ENCODE measurements at places on chromosomes 3 and 15.
A peak's percentile ranks its signal among the peaks of the same experiment; 100 is the strongest.

DNA sequence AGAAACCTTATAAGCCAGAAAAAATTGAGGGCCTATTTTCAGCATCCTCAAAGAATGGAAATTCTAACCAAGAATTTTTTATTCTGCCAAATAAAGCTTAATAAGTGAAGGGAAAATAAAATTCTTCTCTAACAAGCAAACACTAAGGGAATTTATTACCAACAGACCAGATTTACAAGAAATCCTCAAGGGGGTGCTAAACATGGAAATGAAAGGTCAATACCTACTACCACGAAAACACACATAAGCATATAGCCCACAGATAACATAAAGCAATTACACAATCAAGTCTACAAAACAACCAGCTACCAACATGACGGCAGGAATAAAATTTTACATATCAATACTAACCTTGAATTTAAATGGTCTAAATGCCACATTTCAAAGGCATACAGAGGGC lies 883.5 kb downstream of the SI start:
- no peak for DNase-seq

GRCh38 chr15:55389264-55389607 lies 18.9 kb downstream of the CCPG1 start:
- no peak for DNase-seq

DNA sequence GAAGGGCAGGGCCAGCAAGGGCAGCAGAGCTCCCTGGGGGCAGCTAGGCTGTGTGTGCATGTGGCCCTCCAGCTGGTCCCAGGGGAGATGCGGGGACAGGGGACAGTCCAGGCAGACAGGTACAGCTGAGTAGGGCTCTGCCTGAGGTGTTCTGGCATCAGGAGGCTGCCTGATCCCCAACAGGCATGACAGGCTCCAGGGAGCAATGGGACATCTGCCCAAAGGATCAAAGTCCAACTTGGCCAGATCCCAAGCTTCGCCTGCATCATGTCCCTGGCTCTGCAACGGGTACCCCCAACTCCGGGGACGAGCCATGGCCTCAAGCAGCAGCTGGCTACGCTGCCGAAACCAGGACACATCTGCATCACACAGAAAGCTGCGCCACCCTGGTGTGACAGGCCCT lies 21.8 kb downstream of the ATRIP start:
- no peak for DNase-seq

DNA sequence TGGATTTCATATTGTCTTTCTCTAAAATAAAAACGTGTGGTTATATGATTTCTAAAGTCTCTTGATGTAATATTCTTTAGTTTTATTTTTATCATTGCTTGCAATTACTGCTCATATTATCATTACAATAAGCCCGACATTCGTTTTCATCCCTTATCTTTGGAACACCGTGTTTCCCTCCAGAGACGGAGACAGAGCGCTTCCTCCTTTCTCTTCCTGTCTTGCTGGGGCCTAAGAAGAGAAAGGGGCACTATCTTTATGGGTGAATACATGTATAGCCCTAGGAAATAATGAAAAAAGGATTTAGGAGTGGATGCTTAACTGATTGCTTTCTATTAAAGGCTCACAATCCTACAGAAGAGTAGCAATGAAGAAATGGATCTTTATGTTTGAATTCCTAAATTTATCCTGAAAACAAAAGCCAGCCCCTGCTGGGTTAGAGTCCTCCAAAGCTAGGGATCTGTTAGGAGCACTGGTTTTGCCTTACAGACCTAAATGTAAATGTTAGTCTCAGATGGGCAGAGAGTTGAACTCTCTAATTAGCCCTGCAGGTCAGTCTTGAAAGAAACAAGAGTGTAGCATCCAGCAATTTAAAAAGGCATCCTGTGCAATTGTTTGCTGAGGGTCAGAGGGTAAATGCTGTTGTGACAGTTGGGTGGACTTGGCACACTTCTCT lies 145.1 kb downstream of the TP63 start:
- DNase-seq = peak; percentile 18

DNA sequence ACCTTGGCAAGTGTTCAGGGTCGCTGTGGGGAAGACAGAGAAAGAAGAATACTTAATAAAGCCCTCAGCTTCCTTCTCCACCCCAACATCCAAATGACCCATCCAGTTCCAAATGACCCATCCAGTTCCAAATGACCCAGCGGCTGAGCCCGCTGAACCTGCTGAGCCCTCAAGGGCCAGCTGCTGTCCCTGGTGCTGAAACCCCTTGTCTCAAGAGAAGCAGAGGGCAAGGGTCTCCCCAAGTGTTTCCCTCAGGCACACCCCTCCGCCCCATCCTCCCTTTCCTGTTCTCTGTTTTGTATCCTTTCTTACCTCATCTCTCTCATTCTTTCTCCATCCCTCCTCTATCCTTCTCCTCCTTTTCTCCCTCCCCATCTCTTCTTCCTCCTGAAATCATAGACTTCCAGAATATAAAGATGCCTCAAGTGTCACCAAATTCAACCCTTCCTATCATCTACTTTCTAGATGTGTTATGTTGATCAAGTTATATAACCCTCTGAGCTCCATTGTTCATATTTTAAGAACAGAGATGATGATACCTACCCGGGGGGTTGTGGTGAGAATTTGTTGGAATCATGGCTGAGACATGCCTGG lies 29.0 kb downstream of the CCDC33 start:
- DNase-seq = no peak

DNA sequence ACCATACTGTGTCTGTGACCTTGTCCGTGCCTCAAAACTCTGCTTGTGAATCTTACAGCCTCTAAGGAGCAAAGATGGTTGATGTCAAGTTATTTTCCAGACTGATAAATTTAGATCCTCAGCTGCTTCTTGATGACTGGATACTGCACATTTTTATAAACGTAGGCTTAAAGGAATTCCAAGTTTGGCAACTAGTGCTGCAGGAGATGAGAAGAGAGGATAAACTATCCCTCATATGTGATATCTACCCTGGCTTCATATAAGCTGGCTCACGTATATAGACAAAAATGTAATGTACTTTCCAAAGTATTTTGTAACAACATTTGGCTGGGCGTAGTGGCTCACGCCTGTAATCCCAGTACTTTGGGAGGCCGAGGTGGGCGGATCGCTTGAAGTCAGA lies 89.6 kb downstream of the GMPS start:
- DNase-seq = no peak

GRCh38 chr3:38026856-38027255 lies 2.6 kb downstream of the PLCD1 start:
- DNase-seq = no peak

GRCh38 chr3:12131351-12132090 lies 27.2 kb downstream of the TIMP4 start:
- DNase-seq = no peak

- no peak for DNase-seq
These were observed 490.1 kb upstream of the ATP11B start for GRCh38 chr3:182303169-182303568.

GRCh38 chr3:56800130-56800831 lies 1.5 kb downstream of the ARHGEF3 start:
- peak; percentile 33 for DNase-seq

- no peak for DNase-seq
These were observed 18.1 kb upstream of the LEKR1 start for GRCh38 chr3:156808025-156808424.

DNA sequence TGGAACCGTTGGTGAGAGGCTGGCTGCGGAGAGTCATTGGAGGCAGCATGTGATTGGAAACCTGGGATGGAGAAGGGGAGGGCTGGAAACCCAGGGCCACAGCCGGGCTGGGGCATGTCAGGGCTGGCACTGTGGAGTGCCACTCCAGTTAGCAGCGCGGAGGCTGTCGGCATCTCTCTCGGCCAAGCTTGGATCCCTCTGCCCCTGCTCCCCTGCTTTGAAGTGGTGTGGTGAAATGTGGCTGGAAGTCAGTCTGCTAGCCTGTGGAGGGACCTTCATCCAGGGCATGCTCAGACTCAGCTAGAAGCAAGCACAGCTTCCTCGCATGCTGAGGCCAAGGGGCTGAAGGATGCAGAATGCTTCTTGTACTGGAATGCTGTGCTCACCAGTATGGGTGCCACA lies 13.5 kb downstream of the SLCO3A1 start:
- DNase-seq = no peak

- DNase-seq = no peak
These were observed 3.1 kb downstream of the GRIP2 start for GRCh38 chr3:14536837-14537589.

GRCh38 chr3:52696830-52697631 lies 8.6 kb downstream of the GLT8D1 start:
- no peak for DNase-seq

DNA sequence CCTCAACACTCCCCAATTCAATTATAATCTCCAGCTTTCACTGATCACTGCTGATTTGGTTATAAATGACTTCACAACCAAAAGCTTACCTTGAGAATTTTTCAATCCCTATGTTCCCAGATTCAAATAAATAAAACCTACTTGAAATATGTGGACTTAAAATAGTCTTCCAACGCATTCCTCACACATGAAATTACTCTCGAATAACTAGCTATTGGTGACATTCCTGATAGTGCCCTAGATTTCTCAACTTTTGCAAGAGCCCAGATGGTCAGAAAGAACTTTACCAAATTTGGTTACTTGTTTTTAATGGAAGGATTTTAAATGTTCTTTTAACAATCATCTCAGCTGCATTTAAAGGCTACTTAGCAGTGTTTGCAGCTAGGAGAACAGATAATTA lies 605.5 kb downstream of the FHIT start:
- no peak for DNase-seq

DNA sequence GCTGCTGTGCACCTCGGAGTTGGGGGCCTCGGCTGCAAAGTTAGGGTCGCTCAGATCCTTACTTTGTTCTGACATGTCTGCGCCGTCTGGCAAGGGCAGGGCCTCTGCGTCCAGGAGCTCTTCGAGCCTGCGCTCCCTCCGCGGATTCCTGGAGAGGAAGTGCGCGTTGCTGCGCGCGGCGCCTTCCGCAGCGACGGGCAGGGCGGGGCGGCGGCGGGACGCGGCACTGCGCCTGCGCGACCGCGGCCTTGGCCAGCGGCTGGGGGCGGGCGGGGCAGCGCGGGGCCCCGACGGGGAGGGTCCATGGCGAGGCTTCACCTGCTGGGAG lies at the start of gene NDN:
TSS of gene NDN (minus strand) at position 163 of the 328 bp plus-strand sequence. CDS start at position 75, 88 bp downstream.
- no peak for DNase-seq

GRCh38 chr3:172332256-172333041 lies 115.8 kb downstream of the GHSR start:
- DNase-seq = peak; percentile 9

- no peak for DNase-seq
These were observed 473.8 kb downstream of the TAFA4 start for GRCh38 chr3:68458581-68458980.

DNA sequence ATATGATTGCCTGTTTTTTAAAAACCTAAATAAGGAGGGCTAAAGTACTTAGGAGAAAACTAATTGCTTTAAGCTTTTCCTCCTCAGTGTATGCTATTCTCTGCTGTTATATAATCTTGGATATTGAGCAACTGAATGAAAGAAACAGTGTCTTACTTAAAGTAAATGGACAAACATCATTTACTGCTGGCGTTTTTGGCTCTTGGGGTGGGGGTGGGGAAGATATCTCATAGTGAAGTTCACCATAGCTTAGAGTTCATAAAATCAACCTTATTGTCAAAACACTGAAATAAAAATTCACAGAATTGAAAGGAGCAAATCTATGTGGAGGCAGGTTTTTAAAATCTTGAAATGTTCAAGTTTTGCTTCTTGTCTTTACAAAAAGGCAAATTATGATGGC lies 256.4 kb upstream of the SOX2 start:
- DNase-seq = no peak

DNA sequence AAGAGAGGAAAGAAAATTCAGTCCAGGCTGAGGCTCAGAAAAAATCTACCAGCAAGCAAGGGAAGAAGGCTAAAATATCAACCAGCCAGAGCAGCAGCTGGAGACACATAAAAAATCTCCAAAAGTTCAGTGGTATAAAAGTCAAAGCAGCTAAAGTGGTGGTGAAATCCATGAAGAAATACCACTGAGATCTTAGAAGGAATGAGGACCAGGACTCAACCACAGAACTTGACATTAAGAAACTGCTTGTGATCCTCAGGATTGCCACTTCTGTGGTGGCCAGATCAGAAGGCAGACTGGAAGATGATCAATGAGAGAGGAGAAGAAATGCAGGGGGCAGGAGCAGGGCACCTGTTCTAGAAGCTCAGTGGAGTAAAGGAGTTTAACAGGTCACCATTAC lies 22.5 kb downstream of the CNTN3 start:
- DNase-seq = no peak

DNA sequence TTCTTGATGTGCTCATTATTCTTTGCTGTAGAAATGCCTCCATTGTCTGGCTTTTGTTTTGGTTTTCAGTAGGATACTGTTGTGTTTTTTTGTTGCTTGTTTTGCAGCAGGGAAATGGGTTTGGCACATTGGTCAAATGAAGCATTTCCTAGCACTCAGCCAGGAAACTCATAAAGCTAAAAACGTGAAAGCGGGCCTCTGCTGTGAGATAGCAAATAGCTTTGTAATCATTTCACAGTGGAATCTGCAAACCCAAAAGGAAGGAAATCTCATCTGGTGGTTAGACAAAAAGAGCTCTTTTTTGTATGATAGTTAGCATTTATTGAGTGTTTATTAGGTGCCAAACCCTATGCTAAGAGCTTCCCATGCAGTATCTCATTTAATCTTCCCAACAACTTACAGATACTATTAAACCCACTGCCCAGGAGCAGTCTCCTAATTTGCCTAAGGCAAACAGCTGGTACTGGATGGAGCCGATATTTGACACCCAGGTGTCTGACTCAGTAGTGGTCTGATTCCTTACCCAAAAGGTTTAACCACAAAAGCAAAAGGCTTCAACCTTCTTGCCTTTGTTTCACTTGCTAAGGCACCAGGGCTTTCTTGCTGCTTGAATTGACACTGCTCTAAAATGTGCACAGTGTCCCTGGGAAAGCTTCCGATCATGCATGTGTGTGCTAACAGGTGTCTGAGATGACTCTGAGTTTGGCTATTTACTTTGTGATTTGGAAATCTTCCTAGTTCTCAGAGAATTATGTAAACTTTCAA lies 527.9 kb upstream of the MDFIC2 start:
- no peak for DNase-seq

GRCh38 chr3:5255404-5256344 lies 68.2 kb downstream of the EDEM1 start:
- no peak for DNase-seq

GRCh38 chr3:146536681-146537080 lies 7.7 kb downstream of the PLSCR1 start:
- no peak for DNase-seq

GRCh38 chr3:100260081-100260684 lies 609 bp upstream of the TBC1D23 start:
- DNase-seq = no peak

GRCh38 chr3:72494626-72495025 lies 353.6 kb downstream of the SHQ1 start:
- DNase-seq = no peak

- DNase-seq = no peak
These were observed at the start of the genes PEX11A and WDR93 for GRCh38 chr15:89690276-89691218. TSS of gene PEX11A (minus strand) at chr15:89690754. CDS start at chr15:89690632, 122 bp downstream. TSS of gene WDR93 (plus strand) at chr15:89690811. CDS start at chr15:89701747, 10,936 bp downstream.

- DNase-seq = no peak
These were observed 30.5 kb downstream of the POLQ start for GRCh38 chr3:121515313-121515712.
